AG20443 (cell line): ENCODE measurements at places on chromosomes 6 and 20.
A peak's percentile ranks its signal among the peaks of the same experiment; 100 is the strongest.

DNA sequence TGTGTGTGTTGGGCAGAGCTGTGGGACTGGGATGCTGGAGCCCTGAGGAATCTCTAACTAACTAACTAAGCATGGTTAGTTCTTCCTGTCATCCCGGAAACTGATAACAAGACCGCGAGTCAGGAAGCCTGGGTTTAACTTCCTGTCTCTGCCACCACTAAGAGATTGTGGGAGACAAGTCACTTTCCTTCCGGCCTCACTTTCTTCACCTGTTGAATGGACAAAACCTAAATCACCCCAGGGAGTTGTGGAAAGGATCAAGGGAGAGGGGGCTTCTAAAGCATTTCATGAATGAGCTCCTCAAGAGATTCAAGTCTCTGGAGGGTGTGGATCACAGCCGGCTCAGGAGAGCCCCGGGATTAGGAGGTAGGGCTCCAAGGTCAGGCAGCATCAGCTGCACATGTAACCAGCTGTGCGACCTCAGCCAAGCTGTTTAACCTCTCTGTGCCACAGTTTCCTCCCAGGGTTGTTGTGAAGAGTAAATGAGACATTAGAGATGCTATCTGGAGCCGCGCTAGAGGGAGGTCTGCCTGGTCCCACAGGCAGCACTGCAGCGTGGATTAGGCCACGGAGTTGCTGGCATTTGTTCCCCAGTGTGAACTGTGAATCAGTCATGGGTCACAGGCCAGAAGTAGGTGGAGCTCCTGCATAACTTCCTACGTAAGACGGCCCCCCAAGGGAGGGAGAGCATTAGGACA is 105.1 kb downstream of the TOX2 start:
- DNase-seq, result no peak

DNA sequence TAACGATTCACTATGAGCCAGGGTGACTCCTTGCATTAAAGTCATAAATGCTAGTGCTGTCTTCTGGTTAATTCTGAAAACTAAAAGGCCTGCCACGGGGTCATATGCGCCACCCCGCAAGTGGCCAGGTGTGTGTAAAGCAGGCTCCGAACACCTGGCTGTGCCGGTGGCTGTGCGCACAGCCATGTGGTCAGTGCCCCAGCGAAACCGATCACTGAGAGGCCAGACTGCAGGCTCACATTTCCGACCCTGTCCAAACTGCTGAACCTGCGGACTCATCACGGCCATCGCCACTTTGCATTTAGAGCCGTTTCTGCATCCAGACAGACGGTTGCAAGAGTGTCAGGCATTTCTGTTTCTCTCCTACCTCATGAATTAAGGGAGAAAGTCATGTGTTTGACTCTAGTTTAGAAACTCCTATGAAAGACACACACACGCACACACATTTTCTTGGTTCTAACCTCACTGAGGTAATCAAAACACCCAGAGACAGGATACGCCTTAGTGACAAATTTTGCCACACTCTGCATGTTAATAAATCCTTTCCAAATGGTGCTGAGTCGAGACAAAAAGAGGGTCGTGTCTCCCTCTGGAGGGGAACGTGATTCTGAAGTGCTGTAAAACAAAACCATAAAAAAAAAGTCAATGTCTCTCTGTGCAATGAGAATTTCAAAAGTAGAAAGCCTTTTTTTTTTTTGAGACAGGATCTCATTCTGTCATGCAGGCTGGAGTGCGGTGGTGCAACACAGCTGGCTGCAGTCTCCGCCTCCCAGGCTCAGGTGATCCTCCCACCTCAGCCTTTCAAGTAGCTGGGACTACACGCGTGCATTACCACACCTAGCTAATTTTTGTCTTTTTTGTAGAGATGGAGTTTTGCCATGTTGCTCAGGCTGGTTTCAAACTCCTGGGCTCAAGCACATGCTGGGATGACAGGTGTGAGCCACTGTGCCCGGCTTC is 31.0 kb upstream of the TCFL5 start:
- DNase-seq, result no peak

GRCh38 chr6:35730745-35731413 is 6.0 kb upstream of the ARMC12 start:
- no peak for DNase-seq

- DNase-seq, result no peak
Observed at GRCh38 chr6:170152124-170152926, 138.6 kb downstream of the DLL1 start.

GRCh38 chr6:35280903-35281302 is 16.7 kb upstream of the DEF6 start:
- DNase-seq, result no peak

DNA sequence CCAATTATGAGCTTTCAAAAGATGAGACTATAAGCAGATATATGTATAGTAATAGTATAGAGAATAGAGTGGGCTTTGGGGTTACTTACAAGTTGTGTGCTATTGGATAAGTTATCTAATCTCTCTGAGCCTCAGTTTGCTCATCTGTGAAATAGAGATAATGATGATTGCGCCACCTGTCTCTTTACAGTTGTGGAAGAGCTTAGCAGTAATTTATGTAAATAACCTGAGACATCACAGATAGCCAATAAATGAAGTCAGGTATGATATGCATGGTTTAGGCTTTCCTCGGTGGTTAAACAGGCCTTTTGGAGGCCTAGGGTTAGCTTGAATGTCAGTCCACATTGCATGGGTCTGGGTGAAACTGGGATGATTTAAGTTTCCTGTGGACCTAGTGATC is 29.8 kb upstream of the SCUBE3 start:
- DNase-seq, result no peak

- DNase-seq, result peak; percentile 17
Observed at GRCh38 chr6:70706491-70707123, 38.9 kb downstream of the SMAP1 start.
